Kidney (tissue), 22 donors: ENCODE measurements at places on chromosomes 2 and 18.
A peak's percentile ranks its signal among the peaks of the same experiment; 100 is the strongest.

DNA sequence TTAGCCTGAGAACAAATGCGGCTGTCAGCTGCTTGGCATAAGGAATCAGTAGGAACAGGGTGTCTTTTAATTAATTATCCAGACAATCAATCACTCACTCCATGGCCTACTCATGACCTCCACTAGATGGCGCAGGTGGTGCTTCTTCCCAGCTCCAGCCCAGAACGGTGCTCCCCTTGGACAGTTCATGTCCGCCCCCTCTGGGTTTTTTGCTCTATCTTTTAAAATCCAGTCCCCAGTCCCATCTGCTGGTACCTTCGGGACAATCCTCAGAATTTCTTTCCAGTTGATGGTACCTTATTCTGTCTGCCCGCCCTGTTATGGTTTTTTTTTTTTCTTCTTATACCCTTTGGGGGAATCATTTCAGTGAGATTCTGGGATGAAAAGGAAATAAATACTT, 99.8 kb downstream of the CACNB4 start:
- peak; percentile 48 for DNase-seq

DNA sequence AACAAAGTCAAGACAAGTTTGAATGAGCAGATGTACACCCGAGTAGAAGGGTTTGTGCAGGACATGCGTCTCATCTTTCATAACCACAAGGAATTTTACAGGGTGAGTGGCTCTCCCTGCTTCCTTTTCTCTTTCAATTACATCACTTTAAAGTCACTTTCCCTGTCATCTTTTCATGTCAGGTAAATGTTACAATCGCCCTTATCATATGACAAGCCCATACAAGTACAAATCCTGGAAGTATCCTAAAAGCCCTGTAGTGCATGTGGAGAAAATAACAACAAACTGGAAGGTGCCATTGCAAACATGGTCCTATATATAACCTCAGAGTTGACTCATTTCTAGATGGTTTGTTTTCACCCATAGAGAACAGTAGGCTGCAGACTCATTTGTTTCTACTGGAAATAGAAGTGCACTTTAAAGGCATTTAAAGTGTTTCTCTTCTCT, 126.0 kb downstream of the SP100 start:
- DNase-seq: no peak

GRCh38 chr2:2901384-2902345, 476.0 kb downstream of the EIPR1 start:
- DNase-seq: no peak

DNA sequence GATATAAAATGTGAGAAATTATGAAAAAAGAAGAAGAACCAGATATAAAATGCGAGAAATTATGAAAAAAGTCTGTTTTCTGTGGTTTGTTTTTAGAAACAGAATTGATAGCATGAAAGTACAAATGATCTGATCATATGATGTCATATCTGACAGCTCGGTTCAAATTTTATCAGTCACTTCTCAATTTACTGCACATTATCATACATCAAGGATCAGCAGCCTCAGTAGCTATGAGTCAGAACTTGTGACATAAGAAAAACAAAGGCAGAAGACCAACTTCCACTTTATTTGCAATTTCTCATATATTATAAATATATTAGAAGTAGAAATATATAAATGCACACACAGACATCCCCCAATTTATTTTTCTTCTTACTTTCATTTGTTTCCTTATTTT, 634.0 kb downstream of the LRP1B start:
- no peak for DNase-seq

DNA sequence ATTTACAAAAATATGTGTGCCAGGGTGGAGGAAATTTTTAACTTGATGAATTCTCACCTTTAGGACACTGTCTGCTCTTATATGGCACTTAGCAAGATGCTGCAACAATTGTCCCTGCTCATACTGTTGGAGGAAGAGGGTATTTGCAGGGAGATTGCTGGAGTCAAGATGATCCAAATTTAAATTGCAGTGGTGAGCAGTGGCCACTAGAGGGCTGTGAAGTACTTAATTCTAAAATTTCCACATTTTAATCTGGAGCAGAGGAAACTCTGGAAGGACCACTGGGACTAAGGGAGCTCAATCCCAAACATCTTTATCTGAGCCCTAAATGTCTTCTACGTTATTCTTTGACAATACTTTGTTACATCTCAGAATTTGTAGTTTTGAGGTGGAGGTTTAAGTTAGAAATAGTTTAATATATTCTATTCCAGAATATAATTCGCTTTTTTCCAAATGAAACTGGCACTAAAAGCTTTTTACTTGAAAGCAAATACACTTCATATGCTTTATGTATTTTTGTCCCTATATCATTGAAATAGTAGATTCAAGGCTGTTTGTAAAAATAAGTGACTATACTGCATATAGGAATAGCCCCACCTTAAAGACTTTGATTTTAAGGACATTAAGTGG, 33.0 kb upstream of the PTH2R start:
- DNase-seq: peak; percentile 71

- no peak for DNase-seq
Measured at GRCh38 chr2:53473236-53473635, 294.4 kb upstream of the CHAC2 start.
